Left lung (tissue), 14 donors: ENCODE measurements at places on chromosomes 11 and 22.

GRCh38 chr22:30211124-30211820, 35.3 kb downstream of the LIF start:
- no peak for DNase-seq

- DNase-seq = no peak
Measured at GRCh38 chr22:42343531-42344081, 73.2 kb upstream of the TCF20 start.

GRCh38 chr22:36056980-36057379, 28.4 kb upstream of the RBFOX2 start:
- DNase-seq = no peak

- DNase-seq = no peak
Measured at GRCh38 chr11:116980136-116980793, 118.0 kb downstream of the SIK3 start.

DNA sequence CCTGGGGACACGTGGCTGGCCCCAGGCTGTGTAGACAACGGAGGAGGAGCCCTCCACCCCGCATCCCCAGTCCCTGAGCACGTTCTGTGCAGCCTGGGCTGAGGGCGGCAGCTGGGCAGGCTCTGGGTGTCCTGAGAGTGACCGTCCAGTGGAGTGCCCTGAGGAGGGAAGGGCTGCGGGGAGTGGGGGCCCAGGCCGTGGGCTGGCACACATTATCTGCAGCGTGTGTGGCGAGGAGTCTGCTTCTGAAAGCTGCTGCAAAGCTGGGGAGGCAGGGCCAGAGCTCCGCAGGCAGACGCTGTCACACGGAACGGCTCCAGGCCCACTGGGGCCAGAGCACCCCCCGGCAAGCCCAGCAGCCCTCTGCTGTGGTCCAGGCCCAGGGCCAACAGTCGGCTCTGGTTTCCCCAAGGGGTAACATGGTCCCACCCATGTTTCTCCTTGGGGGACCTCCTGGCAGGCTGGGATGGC, 835 bp upstream of the ANO9 start:
- peak; percentile 73 for DNase-seq

GRCh38 chr11:11816511-11817314, 25.1 kb upstream of the USP47 start:
- DNase-seq = peak; percentile 22

GRCh38 chr11:121523581-121524232, 70.9 kb upstream of the SORL1-AS1 start:
- DNase-seq = no peak

DNA sequence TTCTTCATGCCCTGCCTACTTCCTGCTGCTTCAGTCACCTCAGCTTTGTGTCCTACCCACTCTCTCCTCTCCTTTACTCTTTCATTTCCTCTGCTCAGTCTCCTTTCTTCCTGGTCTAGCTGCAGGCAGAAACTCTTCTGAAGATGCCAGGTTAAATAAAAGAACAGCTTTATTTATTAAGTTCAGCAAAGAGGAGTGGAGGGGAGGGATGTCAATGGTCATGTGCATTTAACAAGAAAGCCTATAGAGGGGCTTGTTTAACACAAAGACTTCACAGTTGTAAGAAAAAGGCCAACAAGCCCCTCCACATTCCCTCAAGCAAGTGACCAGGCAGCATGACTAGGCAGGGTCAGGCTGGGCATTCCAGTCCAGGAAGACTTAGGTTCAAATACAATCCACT, 609.2 kb downstream of the INSC start:
- DNase-seq = no peak

- DNase-seq = no peak
Measured at GRCh38 chr11:86571273-86571948, 101.0 kb downstream of the ME3 start.

DNA sequence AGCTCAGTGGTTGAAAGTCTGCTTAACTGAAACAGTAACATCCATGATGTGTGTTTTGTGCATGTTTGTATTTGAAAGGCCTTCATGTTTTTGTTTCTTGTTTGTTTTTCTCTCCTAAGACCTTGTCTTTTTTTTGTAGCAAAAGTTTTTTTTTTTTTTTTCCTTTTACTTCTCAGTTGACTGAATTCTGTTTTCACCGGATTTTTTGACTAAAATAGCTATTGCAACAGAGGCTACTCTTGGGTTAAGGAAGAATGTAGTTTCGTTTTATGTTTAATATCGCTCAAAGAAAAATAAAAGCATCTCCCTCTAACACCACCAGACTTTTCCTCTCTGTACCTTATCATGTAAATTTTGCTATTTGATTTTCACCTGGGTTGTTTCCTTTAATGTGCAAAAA, 15.1 kb downstream of the APOL6 start:
- DNase-seq = no peak

- DNase-seq = peak; percentile 59
Measured at GRCh38 chr11:6703247-6704063, 20.3 kb upstream of the MRPL17 start.

- DNase-seq = no peak
Measured at GRCh38 chr11:129402206-129403171, 26.8 kb downstream of the BARX2 start.

GRCh38 chr11:12086271-12087074, 23.9 kb upstream of the MICAL2 start:
- DNase-seq = no peak

GRCh38 chr22:25637032-25637431, 72.6 kb downstream of the GRK3 start:
- DNase-seq = no peak

DNA sequence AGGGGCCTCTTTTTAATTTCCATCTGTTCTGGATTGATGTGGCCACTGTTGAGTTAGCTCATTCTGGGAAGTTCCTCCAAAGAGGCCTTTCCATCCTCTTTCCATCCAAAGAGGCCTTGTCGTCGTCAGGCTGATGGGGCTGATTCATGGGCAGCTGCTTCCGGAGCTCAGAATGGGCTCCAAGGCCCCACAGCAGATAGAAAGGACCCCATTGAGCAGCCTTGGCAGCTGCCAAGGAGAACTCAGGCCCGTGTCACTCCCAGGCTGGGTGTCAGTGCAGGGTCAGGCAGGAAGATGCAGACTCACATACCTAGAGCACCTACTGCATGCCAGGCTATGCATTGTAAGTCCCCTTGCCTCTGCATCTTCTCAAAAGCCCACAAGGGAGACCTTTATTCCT, 524.1 kb downstream of the MIAT start:
- no peak for DNase-seq

- DNase-seq = no peak
Measured at GRCh38 chr11:111349191-111349695, 29.8 kb downstream of the POU2AF1 start.

DNA sequence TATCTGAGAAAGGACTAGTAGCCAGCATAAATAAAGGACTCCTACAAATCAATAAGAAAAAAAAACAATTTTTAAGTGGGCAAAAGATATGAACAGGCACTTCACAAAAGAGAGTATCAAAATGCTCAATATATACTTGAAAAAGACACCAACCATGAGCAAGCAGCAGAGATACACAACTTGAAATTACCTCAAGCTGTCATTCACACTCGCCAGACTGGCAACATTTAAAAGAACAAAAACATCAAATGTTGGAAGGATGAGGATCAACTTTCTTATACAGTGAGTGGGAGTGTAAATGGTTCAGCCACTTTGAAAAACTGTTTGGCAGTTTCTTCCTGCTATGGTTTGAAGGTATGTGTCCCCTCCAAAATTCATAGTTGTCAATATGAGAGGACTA, 23.9 kb upstream of the ELFN2 start:
- no peak for DNase-seq
